ENCODE measurements at places on chromosomes 12 and 14.

DNA sequence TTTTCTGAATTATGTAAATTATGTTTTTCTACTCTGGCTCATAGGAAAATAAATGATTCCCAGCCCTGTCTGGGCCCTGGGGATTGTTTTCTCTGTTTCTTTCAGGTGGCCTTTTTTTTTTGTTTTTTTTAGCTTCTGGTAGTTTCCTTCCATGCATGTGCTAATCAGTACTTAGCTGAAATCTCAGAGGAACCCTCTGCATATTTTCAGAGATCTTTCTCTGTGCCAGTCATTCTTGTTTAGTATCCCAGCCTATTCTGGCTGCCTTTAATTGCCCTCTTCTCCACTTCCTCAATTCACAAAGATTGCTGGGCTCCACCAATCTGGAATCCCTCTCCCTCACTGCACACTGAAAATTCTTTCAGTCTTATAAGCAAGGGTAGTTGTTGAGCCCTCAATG is 46.9 kb downstream of the CNOT2 start:
- no peak for DNase-seq

GRCh38 chr12:55743406-55744339 is 751 bp downstream of the GDF11 start:
- peak; percentile 75 for DNase-seq

- DNase-seq = no peak
Observed at GRCh38 chr12:93722835-93723567, 45.8 kb downstream of the CRADD start.

- no peak for DNase-seq
Observed at GRCh38 chr12:26979733-26980132, 34.5 kb downstream of the TM7SF3 start.

GRCh38 chr12:31599053-31599452 is 8.1 kb upstream of the DENND5B start:
- DNase-seq = no peak

DNA sequence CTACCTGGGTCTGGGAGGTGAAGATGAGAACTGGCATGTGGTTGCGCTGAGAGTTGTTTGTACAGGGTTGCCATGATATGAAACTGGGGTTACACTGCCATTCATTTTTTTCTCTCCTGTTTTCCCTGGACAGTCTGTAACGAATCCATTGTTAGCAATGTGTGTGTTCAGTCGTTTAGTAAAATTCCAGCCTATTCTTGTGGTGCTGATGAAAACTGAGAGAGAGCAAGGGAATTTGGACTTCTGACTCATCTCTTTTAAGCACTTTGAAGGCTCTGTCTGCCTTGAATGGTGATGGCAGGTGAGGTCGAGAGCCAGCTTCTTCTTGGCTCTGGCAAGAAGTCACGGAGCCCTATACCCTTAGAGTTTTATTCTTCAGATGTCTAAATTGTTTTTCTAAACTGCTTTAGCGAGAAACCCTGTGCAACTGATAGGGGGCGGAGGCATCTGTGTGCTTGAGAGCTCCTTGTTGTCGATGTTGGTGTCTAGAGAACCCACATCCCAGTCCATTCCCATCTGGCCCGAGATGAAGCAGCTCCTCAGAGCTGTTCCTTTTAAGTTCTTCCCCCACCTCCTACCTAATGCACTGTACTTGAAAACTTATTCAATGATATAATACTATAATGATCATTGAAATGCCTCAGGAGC is 204.4 kb downstream of the TMX1 start:
- DNase-seq = no peak

DNA sequence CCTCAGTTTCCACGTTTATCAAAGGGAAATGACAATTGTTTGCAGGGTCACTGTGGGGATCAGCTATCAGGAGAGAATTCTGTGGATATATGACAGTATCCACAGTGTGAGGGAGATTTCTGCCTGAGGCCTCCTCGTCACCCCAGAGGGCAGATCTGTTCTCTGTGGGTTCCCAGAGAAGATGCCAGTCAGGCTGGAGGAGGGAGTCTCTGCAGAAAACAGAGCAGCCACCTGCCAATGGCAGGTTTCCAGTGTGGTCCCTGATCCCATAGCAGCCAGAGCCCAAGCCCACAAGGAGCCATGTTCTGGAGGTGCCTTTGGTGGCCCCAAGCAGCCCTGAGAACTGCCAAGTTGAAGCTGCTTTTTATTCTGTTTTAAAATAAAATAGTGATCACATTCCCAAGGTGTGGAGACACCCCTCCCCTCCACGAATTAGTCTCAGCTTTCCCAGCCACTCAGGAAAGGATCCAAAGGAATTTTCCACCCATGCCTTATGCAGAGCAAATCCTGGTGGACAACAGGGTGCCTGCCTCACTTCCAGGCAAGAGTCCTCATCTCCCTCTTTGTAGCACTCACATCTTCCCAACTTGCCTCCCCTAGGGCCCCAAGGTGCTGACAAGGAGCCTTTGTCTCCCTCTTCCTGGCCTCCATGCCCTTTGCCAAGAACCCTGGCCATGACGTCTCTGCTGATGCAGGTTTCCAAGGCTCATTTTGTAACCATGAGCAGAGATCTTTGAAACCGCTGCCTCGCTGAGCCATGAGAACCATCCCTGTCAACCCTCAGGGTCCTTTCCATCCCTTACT is 20.4 kb downstream of the CMKLR1 start:
- no peak for DNase-seq

Measured in ascending aorta (tissue), 2 donors.